ENCODE measurements at places on chromosomes 3 and 15.

- no peak for DNase-seq
- H3K36me3 ChIP-seq = no peaks in the 10 kb centered on the region
- peaks cover 5% of the 10 kb centered on the region for H3K27me3 ChIP-seq
- H3K27ac ChIP-seq = no peak overlapping the region
- no peak overlapping the region for H3K4me3 ChIP-seq
- H3K4me1 ChIP-seq = no peaks in the 10 kb centered on the region
Measured at GRCh38 chr3:149542375-149543312, 68.1 kb downstream of the TM4SF4 start.

- H3K4me1 ChIP-seq = no peaks in the 10 kb centered on the region
- H3K27me3 ChIP-seq = no peaks in the 10 kb centered on the region
- DNase-seq = no peak
- H3K36me3 ChIP-seq = no peaks in the 10 kb centered on the region
- H3K27ac ChIP-seq = no peak overlapping the region
Measured at GRCh38 chr3:78277220-78277619, 1237.3 kb downstream of the ROBO2 start.

- peaks cover 6% of the 10 kb centered on the region for H3K36me3 ChIP-seq
- DNase-seq = no peak
- H3K4me1 ChIP-seq = peaks cover 5% of the 10 kb centered on the region
- H3K4me3 ChIP-seq = no peak overlapping the region
Measured at GRCh38 chr3:136385457-136385856, 135.3 kb downstream of the PCCB start.

GRCh38 chr3:71512000-71512399 is 71.5 kb downstream of the FOXP1 start:
- no peak overlapping the region for H3K27ac ChIP-seq
- DNase-seq = peak; percentile 48
- peaks cover 10% of the 10 kb centered on the region for H3K4me1 ChIP-seq
- no peaks in the 10 kb centered on the region for H3K27me3 ChIP-seq

DNA sequence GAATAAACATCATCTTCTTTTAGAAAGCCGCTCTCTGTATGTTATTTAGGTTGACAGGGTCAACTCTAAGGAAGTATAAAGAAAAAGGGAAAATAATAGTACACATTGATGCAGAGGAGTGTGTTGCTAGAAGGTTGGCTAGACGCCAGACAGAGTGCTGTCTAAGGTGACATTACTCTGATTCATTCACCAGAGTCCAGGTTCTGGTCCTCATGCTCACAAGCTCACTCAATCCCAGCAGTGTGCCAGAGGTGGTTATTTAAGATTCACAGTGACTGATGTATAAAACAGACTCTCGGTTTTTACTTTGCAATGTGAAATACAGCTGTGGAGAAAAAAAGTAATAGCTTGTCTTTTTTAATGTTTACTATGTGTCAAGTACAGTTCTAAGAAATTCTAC is 1.7 kb downstream of the CFAP44 start:
- no peak overlapping the region for H3K27ac ChIP-seq
- no peaks in the 10 kb centered on the region for H3K27me3 ChIP-seq
- H3K36me3 ChIP-seq = peaks cover 6% of the 10 kb centered on the region
- no peak overlapping the region for H3K4me3 ChIP-seq

- peaks cover 34% of the 10 kb centered on the region for H3K36me3 ChIP-seq
- DNase-seq = no peak
- no peak overlapping the region for H3K27ac ChIP-seq
- peaks cover 4% of the 10 kb centered on the region for H3K4me1 ChIP-seq
Measured at GRCh38 chr15:68192804-68193486, 12.2 kb downstream of the CALML4 start.

GRCh38 chr15:64749999-64750657 is 25.3 kb downstream of the RBPMS2 start:
- no peak for DNase-seq
- no peak overlapping the region for H3K27ac ChIP-seq
- H3K4me1 ChIP-seq = no peaks in the 10 kb centered on the region
- no peak overlapping the region for H3K4me3 ChIP-seq
- H3K27me3 ChIP-seq = peaks cover 36% of the 10 kb centered on the region

GRCh38 chr3:100455841-100456550 is 36.4 kb upstream of the TMEM45A start:
- no peaks in the 10 kb centered on the region for H3K27me3 ChIP-seq
- DNase-seq = no peak
- peaks cover 5% of the 10 kb centered on the region for H3K4me1 ChIP-seq
- no peak overlapping the region for H3K4me3 ChIP-seq

GRCh38 chr15:62868507-62868906 is 174.0 kb upstream of the TPM1 start:
- DNase-seq = no peak
- no peak overlapping the region for H3K27ac ChIP-seq
- H3K4me1 ChIP-seq = no peaks in the 10 kb centered on the region
- peaks cover 10% of the 10 kb centered on the region for H3K27me3 ChIP-seq

DNA sequence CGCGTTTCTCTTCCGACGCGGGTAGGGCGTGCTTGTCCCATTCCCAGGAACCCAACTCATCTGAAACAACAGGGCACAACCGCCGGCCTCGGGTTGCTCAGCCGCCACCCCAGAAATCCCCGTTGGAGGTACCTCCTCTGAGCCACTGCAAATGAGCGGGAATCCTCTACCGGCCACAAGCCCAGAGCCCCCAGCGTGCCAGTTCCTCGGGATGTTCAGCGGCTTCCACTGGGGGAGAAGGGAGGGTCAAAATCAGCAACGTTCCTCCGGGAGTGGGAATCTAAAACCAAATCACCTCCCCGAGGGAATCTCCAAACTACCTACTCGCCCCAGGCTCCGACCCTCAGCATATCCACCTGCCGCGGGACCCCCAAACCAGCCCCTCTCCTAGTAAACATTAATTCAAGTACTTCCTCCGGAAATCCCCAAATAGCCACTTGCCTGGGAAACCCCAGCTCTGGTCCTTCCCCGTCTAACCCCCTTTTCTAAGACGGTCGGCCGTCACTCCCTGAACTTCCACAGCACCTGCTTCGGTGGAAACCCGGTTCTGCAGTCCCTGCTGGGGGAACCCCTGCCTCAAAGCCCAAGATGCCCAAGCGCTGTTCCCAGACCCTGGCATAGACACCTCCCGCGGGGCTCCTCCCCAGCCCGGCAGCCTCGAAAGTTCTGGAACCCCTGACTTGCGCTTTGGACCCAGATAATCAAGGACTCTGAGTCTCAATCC is 887 bp downstream of the OXTR start:
- peaks cover 18% of the 10 kb centered on the region for H3K4me1 ChIP-seq
- H3K27ac ChIP-seq = no peak overlapping the region
- H3K27me3 ChIP-seq = peaks cover 50% of the 10 kb centered on the region
- H3K36me3 ChIP-seq = no peaks in the 10 kb centered on the region
- H3K4me3 ChIP-seq = peak overlapping the region; percentile 32

DNA sequence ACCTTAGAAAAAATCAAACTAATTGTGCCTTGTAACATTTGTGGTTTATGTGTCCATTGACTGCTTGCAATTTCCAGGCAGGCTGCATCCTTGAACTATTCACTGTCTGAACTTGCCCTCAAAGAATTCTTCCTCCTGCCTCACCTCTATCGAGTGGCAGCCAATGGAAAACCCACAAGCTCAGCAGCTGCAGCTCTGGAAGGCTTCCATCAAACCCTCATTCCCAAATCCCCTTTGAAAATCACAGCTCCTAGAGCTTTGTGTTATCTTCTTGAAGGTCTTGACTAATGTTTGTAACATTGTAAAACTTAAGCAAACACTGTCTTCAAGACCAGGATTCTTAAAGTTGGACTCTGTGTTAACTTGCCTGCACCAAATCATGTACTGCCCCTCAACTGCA is 81.1 kb downstream of the FILIP1L start:
- DNase-seq = no peak
- H3K36me3 ChIP-seq = peaks cover 4% of the 10 kb centered on the region
- H3K27me3 ChIP-seq = no peaks in the 10 kb centered on the region
- no peak overlapping the region for H3K27ac ChIP-seq

DNA sequence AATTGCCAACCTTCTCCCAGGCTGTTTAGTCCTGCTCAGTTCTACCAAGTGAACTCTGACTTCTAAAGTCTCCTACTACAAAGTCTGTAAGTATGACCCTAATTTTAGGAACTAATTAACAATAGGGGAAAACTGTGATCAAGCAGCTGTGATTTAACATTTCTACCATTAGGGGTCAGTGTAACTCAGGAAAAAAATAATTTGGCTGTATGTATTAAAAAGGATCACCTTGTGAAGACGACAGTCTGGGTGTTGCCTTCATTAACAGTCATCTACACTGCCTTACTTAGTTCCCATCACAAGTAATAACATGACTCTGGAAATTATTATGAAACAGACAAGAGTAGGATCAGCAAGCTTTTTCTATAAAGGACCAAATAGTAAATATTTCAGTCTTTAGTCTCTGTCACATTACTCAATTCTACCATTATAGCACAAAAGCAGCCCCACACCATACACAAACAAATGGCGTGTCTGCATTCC is 4.2 kb upstream of the NPHP3 start:
- H3K4me1 ChIP-seq = peaks cover 12% of the 10 kb centered on the region
- H3K27me3 ChIP-seq = peaks cover 32% of the 10 kb centered on the region
- DNase-seq = no peak
- H3K36me3 ChIP-seq = no peaks in the 10 kb centered on the region
- H3K4me3 ChIP-seq = no peak overlapping the region
- H3K27ac ChIP-seq = no peak overlapping the region

GRCh38 chr15:31305375-31305774 is 21.3 kb upstream of the KLF13 start:
- no peaks in the 10 kb centered on the region for H3K36me3 ChIP-seq
- no peak overlapping the region for H3K27ac ChIP-seq
- H3K4me3 ChIP-seq = no peak overlapping the region
- DNase-seq = no peak
- peaks cover 15% of the 10 kb centered on the region for H3K4me1 ChIP-seq

- no peak for DNase-seq
- no peaks in the 10 kb centered on the region for H3K4me1 ChIP-seq
- H3K27ac ChIP-seq = no peak overlapping the region
- H3K36me3 ChIP-seq = no peaks in the 10 kb centered on the region
- H3K4me3 ChIP-seq = no peak overlapping the region
Measured at GRCh38 chr15:54722342-54722986, 474.3 kb downstream of the RSL24D1 start.

- no peak for DNase-seq
- H3K27me3 ChIP-seq = no peaks in the 10 kb centered on the region
- H3K36me3 ChIP-seq = peaks cover 60% of the 10 kb centered on the region
- H3K4me1 ChIP-seq = peaks cover 59% of the 10 kb centered on the region
Measured at GRCh38 chr15:72227720-72228119, 3.3 kb downstream of the PKM start.

- no peak for DNase-seq
- no peaks in the 10 kb centered on the region for H3K4me1 ChIP-seq
- H3K27ac ChIP-seq = no peak overlapping the region
- no peaks in the 10 kb centered on the region for H3K36me3 ChIP-seq
- no peak overlapping the region for H3K4me3 ChIP-seq
Measured at GRCh38 chr15:96670389-96670788, 339.9 kb downstream of the NR2F2 start.

- H3K4me3 ChIP-seq = no peak overlapping the region
- no peak for DNase-seq
- peaks cover 5% of the 10 kb centered on the region for H3K36me3 ChIP-seq
- H3K4me1 ChIP-seq = no peaks in the 10 kb centered on the region
- no peaks in the 10 kb centered on the region for H3K27me3 ChIP-seq
- H3K27ac ChIP-seq = no peak overlapping the region
Measured at GRCh38 chr15:51460796-51461195, 119.3 kb downstream of the GLDN start.

- H3K27me3 ChIP-seq = peaks cover 91% of the 10 kb centered on the region
- H3K4me1 ChIP-seq = peaks cover 10% of the 10 kb centered on the region
- no peak within 1 kb of the TSS for H3K27ac ChIP-seq
- H3K4me3 ChIP-seq = peak within 1 kb of the TSS; percentile 53
- H3K36me3 ChIP-seq = no peaks in the 10 kb centered on the region
Measured at GRCh38 chr15:52790169-52790708, at the start of gene ONECUT1. Gene ONECUT1, minus strand, starts transcription at chr15:52790336. Its CDS starts 452 bp downstream, at chr15:52789884.

GRCh38 chr3:194247350-194247740 is 103.8 kb downstream of the CPN2 start:
- no peak overlapping the region for H3K27ac ChIP-seq
- no peaks in the 10 kb centered on the region for H3K36me3 ChIP-seq
- H3K4me1 ChIP-seq = no peaks in the 10 kb centered on the region
- DNase-seq = no peak
- no peak overlapping the region for H3K4me3 ChIP-seq

DNA sequence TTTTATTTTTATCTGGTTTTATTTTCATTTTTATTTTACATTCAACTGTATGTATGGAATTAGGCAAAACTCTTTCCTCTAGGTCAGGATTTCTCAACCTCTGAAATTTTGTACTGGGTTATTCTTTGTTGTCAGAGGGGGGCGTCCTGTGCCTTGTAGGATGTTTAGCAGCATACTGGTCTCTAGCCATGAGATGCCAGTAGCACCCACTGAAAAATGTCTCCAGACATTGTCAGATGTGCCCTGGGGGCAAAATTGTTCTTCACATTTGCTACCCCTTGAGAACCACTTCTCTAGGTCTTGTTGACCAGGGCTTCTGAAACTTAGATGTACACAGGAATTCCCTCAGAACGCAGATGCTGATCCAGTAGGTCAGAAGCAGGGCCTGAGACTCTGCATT is 5.4 kb downstream of the CHRNA5 start:
- no peak overlapping the region for H3K27ac ChIP-seq
- peaks cover 16% of the 10 kb centered on the region for H3K4me1 ChIP-seq
- H3K36me3 ChIP-seq = no peaks in the 10 kb centered on the region
- no peak overlapping the region for H3K4me3 ChIP-seq
- no peak for DNase-seq

GRCh38 chr3:33543601-33544000 is 103.4 kb upstream of the UBP1 start:
- DNase-seq = no peak
- no peak overlapping the region for H3K4me3 ChIP-seq
- H3K36me3 ChIP-seq = peaks cover 18% of the 10 kb centered on the region

DNA sequence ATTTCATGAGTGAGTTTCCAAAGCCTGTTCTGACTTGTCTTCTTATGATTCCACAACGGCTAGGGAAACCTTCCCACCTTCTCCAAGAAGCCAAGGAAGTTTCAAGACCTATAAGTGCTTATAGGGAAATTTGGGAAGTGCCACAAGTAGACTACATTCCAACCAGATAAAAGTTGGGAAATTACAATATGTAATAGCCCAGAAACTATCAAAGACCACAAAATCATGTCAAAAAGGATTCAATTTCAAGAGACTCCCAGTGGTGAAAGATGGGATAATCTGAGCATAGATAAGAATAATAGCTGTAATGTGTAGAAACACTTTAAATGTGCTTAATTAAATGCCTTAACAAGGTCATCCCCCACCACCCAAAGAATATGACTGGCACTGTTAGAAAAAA is 169.2 kb upstream of the SLC2A2 start:
- H3K4me3 ChIP-seq = no peak overlapping the region
- DNase-seq = no peak
- no peak overlapping the region for H3K27ac ChIP-seq
- H3K4me1 ChIP-seq = peaks cover 28% of the 10 kb centered on the region

GRCh38 chr3:104631254-104631653 is 735.5 kb upstream of the ALCAM start:
- H3K27me3 ChIP-seq = peaks cover under 1% of the 10 kb centered on the region
- H3K27ac ChIP-seq = no peak overlapping the region
- no peak overlapping the region for H3K4me3 ChIP-seq
- H3K36me3 ChIP-seq = no peaks in the 10 kb centered on the region

All from activated CD8-positive, alpha-beta memory T cell treated with anti-CD3 and anti-CD28 coated beads, Interleukin-2, amount 10 ng/mL, durations not matched to agents 7 days and 5 days (primary cell).